ENCODE measurements at places on chromosomes 7 and 10.

- no peak for DNase-seq
Measured at GRCh38 chr7:121546632-121547543, 150.8 kb upstream of the FAM3C start.

DNA sequence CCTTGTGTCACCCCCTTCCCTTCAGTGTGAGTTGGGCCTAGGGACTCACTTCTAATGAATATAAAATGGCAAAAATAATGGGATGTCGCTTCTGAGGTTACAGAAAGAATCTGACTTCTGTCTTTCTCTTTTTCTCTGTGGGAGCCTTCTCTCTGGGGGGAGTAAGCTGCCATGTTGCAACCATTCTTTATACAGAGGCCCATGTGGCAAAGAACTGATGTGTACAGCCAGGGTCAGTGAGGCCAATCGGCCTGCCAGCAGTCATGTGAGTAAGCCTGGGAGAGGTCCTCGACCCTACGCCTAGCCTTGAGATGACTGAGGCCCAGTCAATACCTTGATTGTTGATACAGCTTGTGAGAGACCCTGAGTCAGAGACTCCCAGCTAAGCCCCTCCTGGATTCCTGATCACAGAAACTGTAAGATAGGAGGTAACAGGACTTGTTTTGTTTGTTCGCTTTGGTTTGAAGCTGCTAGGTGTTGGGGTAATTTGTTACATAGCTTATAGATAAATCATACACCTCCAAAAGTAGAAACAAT, 1.7 kb downstream of the TCAF1 start:
- DNase-seq: no peak

GRCh38 chr10:47339186-47339735, 8.9 kb upstream of the RBP3 start:
- no peak for DNase-seq

- no peak for DNase-seq
Measured at GRCh38 chr10:16649757-16650156, 128.1 kb upstream of the C1QL3 start.

DNA sequence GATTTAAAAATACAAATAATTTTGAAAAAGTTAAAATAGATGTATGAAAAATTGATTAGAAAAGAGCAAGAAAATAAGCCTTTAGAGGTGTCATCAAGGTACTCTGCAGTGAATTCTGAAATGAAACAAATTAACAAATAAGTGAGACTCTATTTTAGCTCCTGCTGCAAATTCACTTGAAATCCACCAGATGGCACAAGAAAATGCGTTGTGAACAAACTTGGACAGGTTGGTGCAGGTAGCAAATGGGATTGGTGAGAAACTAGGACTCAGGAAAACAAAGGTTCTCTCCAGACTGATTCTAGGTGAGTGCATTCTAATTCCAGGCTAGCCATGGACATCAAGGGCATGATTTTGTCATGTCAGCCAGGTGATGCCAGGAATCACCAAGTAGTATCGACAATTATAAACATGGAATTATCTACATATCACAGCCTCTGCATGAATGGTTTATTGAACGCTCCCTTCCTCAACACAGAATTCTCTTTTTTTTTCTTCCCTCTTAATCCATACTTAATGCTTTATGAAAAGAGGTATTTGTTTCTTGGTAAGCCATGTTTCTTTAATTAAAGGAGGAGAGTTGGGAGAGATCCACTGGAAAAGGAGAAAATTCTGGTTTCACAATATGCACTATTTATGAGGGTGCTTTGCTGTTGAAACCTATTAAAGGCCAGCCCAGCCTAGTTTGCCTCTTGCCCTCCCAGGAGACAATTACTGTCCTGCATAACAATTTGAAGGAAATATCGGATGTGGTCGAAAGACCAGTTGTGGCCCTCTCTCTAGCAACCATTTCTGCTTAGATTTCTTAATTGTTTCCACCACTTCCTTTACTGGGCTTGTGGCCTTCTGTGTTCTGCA, 118.1 kb downstream of the ZNF365 start:
- DNase-seq: peak; percentile 6

DNA sequence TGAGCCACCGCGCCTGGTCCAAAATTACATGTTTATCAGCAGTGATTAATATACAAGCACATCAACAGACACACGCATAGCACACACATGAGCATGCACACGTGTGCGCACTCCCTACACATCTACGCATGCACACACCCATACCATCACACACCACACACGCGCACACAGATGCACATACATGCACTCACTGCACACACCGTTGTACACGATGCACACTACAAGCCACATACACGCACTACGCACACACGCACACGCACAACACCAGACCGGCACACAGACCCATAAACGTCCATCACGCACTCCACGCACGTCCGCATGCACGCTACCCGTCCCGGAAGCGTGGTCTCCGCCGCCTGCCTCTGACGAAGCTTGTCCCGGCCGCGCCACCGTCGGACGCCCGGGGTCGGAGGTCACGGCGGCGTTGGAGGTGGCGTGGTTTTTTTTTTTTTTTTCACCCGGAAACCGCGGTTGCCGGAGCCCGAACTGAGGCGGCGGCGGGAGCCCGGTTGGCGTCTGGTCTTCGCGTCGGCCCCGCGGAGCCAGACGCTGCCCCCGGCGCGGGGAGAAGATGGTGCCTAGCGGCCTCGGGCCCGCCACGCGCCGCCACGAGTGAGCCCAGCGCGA, at the start of gene TMEM248:
TMEM248 (plus strand) TSS at position 457 of the 627 bp plus-strand sequence. CDS start 20,641 bp downstream, outside the sequence.
- peak; percentile 49 for DNase-seq

GRCh38 chr7:22907805-22908204, 85.2 kb upstream of the TOMM7 start:
- DNase-seq: no peak

DNA sequence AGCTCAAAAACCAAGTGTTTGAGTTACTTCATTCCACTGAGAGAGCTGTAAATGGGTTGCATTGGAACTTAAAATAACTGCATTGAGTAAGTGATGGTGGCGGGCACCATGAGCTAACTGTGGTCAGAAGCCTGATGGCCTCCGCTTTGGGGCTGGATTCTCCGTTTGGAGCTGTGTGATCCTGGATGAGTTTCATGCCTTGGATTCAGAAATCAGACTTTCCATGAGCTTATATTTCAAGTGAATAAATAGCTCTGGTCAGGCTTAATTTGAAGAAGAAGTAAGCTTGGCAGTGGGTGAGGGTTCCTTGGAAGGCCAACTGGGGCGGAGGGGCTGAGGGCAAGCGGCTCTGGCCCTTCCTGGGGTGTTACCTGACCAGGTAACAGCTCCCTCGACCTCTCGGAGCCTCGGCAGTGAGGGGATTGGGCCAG, 5.6 kb downstream of the HTRA1 start:
- DNase-seq: no peak

DNA sequence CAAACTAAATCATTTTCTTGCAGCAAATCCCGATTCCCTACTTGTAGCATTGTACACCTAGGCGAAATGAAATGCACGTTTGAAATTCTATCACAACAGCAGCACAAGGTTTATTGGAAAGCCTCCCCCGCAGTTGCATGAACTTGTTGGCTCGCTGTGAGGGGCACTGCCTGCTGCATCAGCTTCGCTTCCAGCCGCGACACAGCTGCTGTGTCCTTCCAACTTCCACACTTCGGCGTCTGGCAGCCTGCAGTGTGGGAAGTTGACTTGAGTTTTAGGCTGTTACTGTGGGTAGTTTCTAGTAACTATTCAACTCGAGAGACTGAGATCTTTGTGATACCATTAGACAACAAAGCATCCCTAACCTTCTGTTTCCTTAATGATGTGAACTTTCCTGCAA, 315.8 kb upstream of the TPK1 start:
- DNase-seq: no peak

GRCh38 chr10:97743169-97743943, 6.4 kb downstream of the ZFYVE27 start:
- no peak for DNase-seq

DNA sequence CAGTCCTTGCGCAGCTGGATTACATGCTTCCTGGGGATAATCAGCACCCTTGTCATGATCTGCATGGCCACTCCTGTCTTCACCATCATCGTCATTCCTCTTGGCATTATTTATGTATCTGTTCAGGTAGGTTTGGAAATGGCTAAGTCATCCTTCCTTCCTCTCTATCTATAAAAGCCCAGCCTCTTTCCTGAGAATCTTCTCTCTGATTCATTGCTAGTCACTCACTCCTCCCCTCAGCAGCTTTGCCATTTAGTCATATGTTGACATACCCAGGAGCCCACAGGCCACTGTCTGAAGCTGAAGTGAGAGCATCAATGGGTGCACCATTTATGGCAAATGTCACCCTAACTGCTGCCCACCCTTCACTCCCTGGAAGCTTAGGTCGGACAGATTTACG, 52.0 kb downstream of the ABCC2 start:
- no peak for DNase-seq

DNA sequence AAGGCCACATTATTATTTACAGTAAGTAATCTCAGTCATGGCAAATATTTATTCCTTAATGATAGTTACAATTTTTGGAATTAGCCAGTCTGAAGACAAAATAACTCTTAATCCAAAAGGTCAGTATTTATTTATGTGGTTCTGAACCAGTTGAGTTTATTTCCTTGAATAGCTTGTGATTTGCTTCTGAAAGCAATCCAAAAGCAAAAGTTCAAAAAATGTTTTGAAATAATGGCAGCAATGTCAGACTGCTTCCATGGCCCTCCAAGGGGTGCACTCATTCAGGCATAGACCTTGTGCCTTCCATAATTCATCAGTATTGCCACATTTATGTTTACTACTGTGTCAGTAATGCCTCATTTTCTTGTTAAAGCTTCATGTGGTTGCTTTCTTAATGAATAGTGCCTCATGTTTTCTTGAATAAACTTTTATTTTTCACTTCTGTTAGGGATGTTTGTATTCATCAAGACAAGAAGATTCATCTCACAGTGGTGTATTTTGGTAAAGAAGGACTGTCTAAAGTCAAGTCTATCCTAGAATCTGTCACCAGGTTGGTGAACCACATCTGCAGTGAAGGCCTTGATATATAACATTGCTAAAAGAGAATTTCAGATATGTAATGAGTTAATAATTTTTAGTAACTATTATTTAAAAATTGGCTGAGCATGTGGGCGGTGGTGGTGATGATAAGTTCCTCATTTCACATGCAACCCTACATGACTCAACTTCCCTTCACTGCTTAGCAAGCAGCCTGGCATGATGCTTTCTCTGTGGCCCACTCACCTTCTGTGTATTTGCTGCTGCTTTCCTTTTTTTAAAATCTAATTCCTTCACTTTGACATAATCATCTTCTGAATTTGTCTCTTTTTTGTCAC, 22.0 kb downstream of the CSGALNACT2 start:
- DNase-seq: no peak

GRCh38 chr10:100528921-100529474, 673 bp downstream of the NDUFB8 start:
- DNase-seq: no peak

GRCh38 chr7:51430480-51431086, 114.0 kb upstream of the COBL start:
- peak; percentile 10 for DNase-seq

DNA sequence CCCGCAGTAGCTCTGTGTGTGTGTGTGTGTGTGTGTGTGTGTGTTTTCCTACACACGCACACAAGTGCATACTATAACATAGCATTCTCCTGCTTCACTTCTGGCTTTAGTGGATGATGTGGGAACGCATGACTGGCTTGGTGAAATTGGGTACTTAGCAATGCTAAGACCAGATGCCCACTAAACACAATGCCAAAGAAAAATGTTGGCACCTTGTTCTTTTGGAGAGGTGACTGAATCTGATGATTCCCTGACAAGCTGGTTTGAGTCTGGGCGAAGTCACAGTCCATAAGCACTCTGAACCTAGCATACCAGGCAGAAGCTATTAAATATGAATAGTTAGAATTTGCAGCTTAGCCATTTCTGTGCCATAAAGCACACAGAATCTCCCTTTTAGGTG, 68.0 kb upstream of the CDCA7L start:
- no peak for DNase-seq

- DNase-seq: no peak
Measured at GRCh38 chr10:44309939-44310761, 74.7 kb downstream of the CXCL12 start.

DNA sequence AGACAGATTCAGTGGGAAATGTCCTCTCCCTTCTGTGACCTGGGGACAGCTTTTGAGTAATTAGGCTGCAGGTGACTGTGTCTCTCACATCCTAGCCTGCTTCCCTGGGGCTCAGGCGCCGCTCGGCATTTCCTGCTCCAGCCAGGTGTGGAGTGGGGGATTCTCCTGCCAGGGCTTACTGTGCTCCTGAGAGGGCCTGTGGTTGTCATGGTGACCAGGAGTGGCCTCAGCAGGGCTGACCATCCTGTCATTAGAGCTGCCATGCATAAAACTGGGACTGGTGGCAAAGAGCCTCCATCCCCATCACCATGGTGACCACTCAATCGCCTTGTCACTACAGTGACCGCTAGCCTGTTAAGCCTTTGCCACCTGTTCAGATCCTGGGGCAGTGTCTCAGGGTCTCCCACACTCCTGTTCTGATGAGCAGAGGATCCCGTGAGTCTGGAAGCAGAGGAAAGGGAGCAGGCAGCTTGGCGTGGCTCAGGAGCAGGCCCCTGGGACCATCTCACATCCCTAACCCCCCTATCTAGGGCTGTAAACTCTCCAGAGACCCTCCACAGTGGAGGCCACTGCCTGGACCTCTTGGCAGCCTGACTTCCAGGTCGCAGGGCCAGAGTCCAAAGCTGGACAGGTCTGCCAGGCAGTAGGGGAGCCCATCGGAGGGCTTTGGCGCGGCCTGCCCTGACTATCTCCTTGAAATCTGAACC, at the start of gene GCK:
GCK (minus strand) TSS at position 154 of the 707 bp plus-strand sequence. CDS start 486 bp downstream, outside the sequence.
- no peak for DNase-seq

DNA sequence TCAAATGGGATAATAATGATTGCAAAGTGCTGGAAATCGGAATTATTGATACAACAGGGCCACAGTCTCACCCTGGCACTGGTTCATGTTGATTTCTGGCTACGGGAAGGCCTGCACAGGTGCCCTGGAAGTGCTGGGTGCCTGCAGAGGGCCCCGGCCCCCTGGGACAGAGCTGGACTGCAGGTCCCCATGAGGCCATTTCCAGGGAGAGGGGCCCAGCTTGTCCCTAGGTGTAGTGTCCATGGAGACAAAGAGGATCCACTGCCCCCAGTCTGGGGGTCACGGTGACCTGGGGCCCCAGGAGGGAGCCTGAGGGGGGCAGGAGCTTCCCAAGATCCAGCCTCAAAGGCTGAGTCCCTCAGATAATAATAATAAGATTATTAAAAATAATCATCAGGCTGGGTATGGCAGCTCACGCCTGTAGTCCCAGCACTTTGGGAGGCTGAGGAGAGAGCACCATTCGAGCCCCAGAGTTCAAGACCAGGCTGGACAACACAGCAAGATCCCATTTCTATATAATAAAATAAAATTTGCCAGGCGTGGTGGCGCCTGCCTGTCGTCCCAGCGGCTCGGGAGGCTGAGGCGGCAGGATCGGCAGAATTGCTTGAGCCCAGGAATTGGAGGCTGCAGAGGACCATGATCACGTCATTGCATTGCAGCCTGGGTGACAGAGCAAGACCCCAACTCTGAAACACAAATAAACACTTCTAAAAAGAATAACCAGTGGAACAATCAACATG, 98.1 kb downstream of the MICALL2 start:
- no peak for DNase-seq

All from smooth muscle cell of the brain vasculature (primary cell).